ENCODE measurements at places on chromosomes 4 and X.
A peak's percentile ranks its signal among the peaks of the same experiment; 100 is the strongest.

GRCh38 chr4:86512631-86513030, 81.5 kb upstream of the PTPN13 start:
- DNase-seq = no peak

DNA sequence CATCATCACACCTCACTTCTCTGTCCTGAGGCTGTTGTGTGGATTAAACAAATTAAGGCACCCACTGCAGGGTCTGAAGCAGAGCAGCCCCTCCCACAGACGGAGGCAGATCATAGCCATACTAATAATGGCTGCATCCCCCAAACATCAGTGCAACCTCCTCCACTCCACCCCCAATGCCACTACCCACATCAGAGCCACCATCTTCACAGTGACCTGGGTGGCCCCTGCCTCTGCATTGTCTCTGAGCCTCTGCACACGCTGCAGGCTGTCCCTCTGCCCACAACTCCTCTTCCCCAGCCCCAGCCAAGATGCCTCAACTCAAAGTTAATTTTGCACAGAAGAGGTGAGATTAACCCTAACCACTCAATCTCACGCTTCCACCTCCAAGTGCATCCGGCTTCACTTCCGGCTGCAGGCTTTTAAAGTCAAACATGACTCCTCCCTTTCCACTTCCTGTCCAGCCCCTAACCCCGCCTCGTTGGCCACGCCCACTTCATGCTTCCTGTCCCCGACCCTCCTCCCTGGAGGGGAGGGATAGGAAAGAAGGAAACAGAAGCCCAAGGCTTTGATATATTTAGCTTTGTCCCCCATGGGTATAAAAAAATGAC, 22.7 kb downstream of the JAKMIP1 start:
- no peak for DNase-seq

GRCh38 chr4:119113033-119113655, 22.5 kb upstream of the MYOZ2 start:
- DNase-seq = no peak

GRCh38 chr4:55902677-55903076, 46.1 kb upstream of the CEP135 start:
- DNase-seq = no peak

DNA sequence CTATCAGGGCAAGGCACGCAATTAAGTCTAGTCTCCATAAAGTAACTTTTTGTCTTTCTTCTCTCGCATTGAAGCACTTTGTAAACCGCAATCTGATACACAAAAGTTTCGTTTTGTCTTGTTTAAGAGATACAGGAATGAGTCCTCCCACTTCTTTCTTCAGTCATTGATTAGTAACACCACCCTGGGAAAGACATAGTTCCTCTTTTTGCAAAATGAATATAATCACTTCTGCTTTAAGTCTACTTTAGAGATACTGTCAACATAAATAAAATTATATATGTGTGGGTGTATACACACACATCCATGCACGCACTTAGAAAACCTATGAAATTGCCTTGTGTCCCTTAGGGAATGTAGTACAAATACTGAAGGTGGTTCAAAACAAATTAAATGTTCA, 11.7 kb downstream of the COQ2 start:
- DNase-seq = no peak

GRCh38 chrX:54357414-54358377, at the start of gene WNK3:
TSS of gene WNK3 (minus strand) at chrX:54358046.
- DNase-seq = peak; percentile 70

GRCh38 chr4:26197018-26197779, 123.6 kb upstream of the RBPJ start:
- no peak for DNase-seq

DNA sequence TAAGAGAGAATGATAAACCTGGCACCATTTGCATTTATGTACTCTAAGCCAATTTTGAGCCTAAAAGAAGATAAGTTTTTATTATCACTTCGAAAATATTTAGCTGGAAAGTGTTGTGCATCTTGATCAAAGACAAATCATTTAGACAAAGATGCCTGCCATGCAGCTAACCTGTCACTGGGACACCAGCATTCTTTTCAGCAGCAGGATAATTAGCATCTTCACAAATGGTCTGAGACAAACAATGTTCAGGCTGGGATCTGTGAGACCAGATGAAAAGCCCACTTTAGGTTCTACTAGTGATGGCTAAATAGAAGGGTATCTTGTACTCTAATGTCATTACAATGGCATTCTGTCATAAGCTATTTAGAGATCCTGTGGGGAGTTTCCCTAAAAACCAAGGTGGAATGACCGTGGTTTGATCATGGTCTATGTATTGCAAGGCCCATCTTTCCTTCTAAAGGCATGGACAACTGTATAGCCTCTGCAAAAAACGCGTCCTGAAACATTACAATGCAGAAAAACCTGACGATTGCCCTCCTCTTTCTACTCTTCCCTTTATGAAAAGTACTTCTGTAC, 7.2 kb downstream of the PRDM8 start:
- no peak for DNase-seq

DNA sequence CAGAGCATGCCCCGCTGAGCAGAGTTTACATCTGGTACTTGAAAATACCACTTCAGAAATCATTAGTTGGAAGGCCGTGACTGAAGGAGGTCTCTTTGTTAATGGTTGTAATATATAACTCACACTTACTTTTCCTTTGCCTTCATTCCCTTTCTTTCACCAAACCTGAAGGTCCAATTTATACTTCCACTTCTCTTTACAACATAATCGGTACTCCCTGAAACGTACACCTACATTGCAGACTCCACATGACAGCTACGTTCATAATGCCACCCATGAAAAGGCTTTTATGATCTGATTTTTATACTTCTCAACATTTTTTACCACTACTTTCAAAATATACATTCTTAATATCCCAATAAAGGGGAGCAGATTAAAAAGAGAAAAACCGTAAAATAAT, 298.7 kb downstream of the C4orf33 start:
- no peak for DNase-seq

DNA sequence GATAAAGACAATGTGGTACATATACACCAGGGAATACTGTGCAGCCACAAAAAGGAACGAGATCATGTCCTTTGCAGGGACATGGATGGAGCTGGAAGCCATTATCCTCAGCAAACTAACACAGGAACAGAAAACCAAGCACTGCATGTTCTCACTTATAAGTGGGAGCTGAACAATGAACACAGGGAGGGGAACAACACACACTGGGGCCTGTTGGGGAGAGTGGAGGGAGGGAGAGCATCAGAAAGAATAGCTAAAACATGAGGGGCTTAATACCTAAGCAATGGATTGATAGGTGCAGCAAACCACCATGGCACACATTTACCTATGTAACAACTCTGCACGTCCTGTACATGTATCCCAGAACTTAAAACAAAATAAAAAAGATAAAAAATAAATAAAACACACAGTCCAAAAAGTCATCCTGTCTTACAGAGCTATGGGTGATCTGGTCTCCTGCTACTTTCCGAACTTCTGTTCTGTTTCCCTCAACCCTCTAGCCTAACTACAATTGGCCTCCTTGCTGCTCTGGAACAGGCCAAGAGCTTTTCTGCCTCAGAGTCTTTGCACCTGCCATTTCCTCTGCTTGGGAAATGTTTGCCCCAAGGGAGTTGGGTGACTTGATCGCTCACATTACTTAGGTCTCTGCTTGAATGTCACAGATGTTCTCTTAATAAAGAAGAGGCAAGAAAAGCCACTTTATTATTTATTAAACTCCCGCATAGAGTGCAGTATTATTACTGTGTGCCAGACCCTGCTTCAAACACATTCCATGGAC, 1.1 kb upstream of the CD38 start:
- DNase-seq = no peak

DNA sequence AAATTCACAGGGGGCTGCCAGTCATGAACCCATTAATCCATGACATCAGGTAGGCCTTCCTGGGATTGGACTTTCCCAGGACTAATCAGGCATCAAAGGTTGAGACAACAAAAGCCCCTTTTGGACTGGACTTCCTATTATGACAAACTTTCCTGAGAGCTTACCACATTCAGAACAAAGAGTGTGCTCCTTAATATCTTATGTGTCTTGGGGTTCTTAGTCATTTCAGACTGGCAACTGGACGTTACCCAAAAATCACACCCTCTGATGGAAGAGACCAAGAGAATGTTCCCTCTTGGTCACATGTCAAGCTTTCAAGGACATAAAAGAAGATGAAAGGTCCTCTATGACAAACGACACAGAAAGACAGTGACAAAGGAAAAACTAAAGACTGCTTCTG, 31.6 kb upstream of the PPP1R2C start:
- no peak for DNase-seq

GRCh38 chr4:100581337-100581736, 63.5 kb upstream of the EMCN start:
- DNase-seq = no peak

DNA sequence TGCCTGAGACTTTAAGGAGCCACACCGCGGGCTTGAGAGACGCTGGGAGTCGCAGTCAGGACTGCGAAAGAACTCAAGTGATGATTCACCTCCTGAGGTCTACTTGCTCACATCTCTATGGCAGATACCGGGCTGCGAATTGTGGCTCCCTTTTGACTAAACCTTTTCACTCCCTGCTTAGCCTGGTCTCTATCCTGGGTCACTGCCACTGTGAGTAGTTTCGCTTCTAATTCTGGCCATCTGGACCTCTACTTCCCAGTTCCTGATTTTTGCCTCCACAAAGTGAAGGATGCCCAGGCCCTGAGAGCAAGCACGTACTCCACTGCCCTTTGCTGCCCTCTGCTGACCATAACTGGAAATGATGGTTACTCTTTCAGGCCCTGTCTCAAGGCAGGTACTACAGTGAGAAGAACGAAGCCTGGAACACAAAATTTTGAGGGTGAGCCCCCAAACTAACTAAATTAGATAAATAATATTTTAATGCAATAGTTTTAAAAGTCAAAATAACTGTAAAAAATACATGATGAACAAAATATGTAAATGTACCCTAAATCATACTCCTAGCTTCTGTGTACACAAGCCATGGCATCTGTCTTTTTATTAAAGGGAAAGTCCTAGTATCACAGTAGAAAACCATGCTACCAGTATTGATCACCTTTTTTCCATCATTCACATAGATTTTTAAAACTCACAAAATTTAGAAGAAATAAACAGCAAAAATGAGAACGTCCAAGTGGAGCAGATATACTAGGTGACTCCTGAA, 16.7 kb downstream of the MAD2L1 start:
- peak; percentile 85 for DNase-seq

DNA sequence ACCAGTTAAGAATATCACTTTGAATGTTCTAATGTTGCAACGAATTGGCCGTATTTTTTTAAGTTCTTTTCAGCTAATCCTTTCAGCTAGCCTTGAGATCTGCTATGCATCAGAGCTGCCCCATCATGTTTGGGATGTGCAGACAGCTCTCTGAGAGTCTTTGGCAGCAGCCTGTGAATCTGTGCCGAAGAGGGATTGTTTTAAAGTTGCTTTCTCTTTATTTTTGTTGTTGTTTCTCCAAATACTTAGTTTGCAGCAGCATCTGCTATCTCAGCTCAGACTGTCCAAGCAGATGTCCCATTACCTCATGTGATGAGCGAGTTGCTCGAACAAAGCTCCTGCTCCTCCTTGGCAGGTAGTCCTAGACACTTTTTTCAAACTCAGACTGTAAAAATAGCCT, 1002.5 kb upstream of the INTU start:
- DNase-seq = no peak

- no peak for DNase-seq
Observed at GRCh38 chrX:38221391-38221929, 789 bp upstream of the SRPX start.

- no peak for DNase-seq
Observed at GRCh38 chr4:42596918-42597317, 60.0 kb downstream of the ATP8A1 start.

DNA sequence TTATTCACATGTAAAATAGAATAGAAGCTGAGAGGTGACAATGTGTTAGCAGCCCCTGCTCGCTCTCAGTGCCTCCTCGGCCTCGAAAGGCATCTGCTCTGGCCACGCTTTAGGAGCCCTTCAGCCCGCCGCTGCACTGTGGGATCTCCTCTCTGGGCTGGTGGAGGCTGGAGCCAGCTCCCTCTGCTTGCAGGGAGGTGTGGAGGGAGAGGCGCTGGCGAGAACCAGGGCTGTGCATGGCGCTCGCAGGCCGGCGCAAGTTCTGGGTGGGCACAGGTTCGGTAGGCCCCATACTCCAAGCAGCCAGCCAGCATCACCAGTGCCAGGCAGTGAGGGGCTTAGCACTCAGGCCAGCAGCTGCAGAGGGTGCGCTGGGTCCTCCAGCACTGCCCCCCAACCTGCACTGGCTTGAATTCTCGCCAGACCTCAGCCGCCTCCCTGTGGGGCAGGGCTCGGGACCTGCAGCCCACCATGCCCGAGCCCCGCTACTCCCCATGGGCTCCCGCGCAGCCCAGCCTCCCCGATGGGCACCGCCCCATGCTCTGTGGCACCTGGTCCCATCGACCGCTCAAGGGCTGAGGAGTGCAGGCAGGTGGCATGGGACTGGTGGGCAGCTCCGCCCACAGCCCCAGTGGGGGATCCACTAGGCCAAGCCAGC, 1346.7 kb upstream of the IGFBP7 start:
- no peak for DNase-seq

DNA sequence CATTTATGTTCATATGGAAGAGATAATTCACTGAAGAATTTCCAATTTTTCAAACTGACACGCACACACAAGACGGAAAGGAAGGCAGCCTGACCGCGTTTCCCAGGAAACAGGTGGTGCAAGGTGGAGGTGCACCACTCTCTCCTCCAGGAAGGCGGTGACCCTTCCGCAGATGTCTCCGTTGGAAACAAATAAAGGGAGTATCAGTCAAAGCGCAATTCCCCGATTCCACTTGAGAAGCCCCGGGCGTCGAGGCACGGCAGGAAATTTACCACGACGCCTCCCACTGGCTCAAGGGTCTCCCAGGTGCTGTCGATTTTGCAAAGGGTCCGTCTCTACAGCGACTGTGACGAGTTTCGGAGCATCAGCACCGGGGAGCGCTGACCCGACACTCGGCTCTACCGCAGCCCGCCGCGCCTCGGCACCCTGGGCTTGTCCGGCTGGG, 770 bp upstream of the TIGD2 start:
- no peak for DNase-seq

DNA sequence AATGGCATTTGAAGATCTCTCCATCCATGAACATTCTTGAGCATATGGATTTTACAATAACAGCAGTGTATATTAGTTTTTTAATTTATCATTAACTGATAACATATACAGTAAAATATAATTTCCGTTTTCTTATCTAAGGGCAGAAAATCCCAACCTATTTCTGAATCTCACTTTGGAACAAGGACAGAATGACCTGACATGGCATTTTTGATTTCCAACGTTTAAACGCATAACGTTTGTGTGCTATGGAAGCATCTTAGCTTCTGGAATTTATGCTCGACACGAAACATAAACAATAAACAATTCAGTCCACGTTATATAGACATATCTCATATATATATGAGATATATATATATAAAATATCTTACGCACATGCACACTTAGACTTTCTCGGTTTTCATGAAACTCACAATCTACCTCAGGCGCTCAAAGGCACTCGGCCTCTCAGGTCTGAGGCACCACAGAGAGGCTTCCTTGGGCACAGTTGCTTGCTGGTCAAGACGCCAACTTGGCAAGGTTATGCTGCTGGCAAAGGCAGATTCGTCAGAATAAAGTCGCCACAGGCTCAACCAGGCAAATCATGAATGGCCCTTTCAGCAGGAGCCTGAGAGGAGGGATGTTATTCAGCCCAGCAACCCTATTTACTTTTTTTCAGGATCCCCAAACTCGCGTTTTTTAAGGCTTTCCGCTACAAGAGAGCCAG, 1.0 kb upstream of the UGT8 start:
- peak; percentile 65 for DNase-seq
